ENCODE measurements at places on chromosomes 5 and 9. TPM values are rescaled to one million over a fixed set of nuclear protein-coding genes. Genes with fewer than 3 reads are reported as not detected.

DNA sequence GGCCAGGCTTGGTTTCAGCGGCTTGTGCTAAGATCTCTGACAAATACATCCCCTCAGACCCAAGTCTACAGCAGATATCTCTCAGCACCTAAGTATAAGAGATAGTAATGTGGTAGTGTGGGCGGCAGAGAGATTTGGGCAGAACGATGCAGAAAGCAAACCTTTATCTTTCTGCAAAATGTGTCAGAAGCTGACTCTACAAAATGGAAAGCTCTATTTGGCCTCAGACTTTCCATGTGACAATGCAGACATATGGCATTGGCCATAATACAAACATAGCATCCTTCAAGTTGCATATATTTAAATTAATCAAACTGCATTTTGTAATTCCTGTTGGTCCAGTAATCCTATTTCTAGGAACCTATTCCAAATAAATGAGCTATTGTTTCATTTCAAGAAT, 102.5 kb upstream of the RAI14 start:
- no peak for DNase-seq

- DNase-seq: no peak
Observed at GRCh38 chr5:65819905-65820240, 97.9 kb downstream of the NLN start.

DNA sequence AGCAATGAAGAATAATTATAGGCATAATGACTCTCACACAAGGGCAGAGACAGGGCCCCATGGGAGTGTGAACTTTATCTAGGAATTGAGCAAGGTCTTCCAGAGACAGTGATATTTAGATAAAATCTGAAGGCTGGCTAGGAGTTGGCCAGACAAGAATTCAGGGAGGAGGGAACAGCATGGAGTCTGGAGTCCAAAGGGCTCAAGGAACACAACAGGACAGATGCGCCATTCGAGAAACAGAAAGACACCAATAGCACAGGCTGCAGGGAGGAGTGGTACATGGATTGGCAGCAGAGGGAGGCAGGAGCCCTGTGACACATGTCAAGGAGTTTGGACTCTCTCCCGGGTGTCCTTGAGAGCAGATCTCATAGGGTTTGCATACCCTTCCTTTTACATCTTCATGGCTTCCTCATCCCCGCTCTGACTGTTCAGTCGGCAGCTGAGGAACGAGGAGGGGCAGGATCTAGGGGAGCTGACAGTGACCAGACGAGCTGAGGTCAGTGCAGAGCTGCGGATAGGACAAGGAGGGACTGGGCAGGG, 64.0 kb upstream of the XPA start:
- DNase-seq: peak; percentile 64

DNA sequence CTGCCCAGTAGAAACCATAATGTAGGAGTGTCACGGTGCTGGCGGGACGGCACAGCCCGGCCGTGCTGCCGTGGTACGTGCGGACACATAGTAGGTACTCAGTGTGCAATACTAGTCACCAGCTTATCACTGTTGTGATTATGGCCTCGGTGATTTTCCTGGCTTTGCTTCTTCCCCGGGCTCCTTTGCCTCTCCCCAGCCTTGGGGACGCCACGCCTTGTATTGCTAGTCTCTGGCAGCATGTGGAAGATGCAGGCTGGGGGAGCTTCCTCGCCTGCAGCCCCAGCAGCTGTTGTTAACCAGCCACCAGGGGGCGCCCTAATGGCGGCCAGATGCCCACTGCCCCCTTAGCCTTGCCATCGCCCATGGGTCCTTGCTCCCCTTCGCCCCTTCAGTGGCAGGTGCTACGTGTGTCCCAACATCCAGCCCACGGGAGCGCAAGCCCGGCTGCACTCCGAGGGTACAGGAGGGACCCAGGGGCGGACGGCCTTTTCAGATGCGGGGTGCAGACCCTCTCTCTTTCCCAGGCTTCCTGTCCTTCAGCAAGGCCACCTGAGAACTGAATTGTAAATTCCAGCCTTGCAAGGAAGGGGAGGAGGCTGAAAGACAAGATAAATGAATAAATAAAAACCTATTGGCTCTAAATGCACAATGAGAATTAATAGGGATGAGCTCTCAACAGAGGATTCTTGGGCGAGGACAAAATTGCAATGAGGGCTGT, 8.0 kb downstream of the NTNG2 start:
- DNase-seq: peak; percentile 39

DNA sequence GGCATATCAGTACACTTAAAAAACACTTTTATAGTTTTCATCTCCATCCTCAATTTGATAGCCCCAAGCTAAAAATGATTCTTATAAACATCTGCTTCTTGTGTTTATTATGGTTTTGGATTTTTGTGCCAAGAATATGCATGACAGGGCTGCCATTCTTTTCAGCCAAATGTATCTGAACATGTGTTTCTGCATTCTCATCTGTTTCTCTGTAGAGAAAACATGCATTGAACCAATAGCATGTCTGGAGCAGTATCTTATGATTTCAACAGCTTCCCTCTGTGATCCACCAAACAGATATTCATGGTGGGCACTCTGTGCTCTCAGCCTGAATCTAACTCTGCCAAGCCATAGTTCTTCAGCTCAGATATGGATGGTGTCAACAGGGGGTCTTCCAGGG, 99.3 kb upstream of the ERCC6L2 start:
- no peak for DNase-seq

DNA sequence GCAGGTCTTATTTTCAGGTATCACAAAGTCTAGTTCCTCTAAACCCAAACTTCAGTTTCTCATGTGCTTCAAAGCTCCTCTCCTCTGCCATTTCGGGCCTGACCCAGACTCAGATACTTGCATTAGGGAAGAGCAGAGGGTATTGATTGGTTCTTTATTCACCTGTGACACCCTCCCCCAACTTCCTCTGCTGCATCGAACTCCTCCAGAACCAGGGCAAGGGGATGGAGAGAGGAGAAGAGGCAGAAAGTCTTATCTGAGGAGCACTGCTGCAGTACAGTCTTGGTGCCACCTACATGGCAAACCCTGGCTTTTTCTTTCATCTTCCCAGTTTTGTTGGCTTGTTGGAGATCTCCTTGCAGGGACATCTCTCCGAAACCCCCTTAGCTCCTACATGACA, 96.0 kb upstream of the OSMR start:
- DNase-seq: no peak

DNA sequence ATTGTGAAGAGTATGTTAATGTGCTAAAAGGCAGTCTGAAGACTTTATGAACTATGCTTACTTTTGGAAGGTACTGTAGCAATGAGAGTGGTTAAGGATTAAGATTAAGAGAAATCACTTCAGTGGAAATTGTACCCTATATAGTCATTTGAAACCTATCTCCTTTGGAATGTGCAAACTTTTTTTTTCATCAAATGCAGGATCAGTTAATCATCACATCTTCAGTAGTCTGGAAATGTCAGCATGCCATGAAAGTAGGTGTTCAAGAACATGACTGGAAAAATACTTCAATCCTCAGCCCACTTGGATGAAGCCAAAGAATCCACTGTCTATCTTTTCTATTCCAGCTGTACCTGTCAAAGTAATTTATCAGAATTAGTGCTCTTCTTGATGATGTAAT, 157.8 kb upstream of the TMEM161B start:
- DNase-seq: no peak

DNA sequence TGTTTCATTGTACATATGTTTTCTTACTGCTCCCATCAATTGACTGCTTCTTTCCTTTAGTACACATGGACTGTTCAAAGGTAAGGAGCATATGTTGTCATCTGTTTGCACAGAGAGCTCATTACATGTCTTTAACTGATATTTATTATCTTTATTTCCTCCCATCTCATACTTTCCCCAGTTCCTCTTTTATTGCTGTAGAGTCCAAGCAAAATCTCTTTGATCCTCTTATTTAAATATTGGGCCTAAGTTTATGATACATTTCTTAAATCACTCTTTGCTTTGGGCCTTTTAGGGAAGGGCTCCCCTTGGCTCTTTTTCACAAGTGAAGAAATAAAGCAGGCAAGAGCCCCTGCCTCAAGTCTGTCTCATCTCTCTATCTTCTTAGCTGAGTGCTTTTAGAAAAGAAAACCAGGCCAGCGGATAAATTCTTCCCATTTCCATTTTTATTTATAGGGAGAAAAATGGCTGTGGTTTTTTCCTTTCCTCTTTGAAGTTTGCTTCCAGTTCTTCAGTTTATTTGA, 152.4 kb downstream of the DOCK2 start:
- DNase-seq: no peak

DNA sequence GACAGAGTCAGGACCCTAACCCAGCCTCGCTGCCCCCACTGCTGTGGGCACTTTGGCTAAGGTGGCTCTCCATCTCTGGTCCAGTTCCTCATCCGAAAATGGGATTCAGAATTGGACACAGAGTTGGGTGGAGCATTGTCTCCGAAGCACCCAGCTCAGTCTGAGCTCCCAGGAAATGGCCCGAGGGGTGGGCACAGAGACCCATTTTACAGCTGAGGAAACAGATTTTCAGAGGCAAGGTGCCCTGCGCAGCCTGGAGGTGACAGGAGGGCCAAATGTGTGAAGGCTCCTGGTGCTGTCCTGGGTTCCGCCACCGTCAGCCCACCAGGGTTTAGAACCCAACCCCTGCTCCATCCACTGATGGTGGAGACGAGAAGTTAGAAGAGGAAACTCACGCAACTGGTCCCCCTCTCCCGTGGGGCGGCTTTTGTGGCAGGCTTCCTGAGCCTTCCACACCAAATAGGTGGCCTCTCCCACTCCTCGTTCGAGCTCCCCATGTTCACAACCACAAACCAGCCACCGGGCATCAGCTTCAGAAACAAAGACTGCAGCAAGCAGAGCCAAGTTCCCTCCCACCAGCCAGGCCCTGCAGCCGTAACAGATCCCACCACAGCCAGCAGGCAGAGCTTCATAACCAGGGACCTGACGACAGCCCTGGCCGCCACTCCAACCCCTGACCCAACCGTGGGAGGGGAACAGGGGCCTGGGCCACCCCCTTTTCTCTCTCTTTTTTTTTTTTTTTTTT, 90.9 kb upstream of the LMX1B start:
- DNase-seq: no peak

DNA sequence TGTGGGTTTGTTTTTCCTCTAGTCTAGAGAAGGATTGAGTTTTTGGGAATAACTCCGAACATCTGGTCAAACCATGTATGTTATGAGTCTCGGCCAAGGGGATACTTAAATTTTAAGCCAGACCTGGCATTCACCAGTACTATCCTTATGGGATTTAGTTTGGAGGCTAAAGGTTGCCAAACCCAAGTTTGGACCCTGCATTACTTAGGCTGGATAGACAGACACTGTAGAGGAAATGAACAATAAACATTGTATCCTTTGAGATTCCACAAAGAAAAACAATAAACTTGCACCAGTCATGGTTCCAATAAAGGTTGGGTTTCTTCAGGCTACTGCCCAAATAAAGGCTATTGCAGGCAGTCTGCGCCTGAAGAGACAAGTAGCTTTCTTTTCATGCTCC, 296.7 kb upstream of the MEF2C start:
- no peak for DNase-seq

- DNase-seq: no peak
Observed at GRCh38 chr9:79610791-79611614, 39.2 kb downstream of the TLE4 start.

DNA sequence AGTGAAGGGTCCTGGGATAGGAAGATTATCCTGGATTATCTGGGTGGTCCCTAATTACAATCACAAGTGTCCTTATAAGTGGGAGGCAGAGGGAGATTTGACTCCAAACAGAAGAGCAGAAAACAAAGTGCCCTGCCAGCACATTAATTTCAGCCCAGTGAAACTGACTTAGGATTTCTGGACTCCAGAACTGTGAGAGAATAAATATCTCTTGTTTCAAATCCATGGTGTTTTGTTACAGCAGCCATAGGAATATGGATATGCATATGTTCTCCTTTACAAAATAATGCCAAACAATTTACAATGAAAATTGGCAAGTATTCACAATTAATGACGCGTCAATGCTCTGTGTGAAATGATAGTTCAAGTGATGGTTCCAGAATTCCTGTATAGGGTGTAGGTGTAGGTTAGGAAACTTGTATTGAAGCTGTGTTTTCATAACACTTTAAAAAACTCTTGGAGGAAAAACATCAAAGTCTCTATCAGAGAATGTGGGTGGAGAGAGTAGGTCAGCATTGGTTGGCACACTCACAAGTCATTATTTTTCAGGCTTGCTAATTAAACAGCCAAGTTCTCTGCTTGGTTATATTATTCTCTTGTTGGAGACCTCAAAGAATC, 19.9 kb upstream of the PLPP1 start:
- no peak for DNase-seq

DNA sequence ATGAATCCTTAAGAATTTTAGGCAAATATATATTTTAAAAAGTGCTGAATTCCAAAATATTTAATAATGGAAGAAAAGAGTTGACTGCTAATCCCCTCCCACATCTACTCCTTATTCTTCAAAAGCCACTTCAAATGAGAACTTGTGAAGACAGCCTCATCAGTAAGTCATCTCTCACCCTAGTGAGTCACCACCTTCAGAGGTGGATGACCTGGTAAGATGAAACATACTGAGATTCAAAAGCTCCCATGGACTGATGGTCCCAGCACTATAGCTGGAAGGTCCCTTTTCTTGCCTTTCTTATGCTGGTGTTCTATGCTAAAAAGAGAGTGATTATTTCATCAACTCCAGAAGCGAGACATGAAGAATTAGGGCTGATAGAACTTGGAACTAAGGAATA, 37.8 kb upstream of the SPDL1 start:
- DNase-seq: no peak

Gene SH3GL2
- total RNA-seq: not detected

Gene IFNA6
- not detected for total RNA-seq

Gene CLK4
- 62.2 TPM for total RNA-seq

Gene MARVELD2
- 85.4 TPM for total RNA-seq

Gene ANKRD18A
- 13.0 TPM for total RNA-seq

Gene DPYSL3
- 23.7 TPM for total RNA-seq

Gene PCDHB15
- total RNA-seq: 4.9 TPM
